ENCODE measurements at places on chromosomes 3 and 15.

DNA sequence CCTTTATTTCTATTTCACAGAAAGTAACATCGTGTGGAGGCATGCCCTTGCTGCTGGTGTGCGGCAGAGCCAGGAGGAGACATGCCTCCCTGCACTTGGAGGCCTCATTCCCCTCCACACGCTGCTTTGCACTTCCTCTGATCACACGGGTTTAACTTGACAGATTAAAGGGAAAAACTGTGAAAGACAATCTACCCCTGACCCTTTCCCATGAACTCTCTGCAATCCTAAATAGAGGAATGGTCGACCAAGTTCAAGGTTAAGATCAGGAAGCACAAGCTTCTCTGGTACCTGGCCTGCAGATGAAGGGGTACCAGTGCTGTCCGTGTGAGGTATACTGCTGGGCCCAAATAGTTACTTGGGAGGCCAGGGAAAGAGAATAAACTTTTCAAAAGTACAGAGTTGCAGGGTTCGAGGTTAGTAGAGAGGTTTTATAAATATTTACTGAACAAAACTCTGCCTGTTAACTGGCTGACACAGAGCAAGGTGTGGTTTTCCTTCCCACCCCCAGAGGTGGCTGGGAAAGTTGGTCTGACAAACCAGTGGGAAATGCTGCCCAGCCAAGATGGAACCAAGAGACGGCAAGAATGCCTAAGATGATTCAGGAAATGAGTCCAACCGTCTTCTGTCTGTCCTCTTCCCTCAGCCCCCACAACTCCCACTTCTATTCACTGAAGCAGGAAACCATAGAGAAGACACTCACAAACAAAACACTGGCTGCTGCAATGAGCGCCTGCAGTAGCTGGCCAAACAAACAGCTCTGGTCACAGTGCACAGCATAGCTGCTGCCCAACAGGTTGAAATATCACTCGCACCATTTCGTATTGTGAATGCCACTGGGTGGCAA is 79.6 kb downstream of the IGF2BP2 start:
- peak; percentile 92 for DNase-seq

GRCh38 chr15:88395241-88395640 is 71.9 kb downstream of the MRPL46 start:
- no peak for DNase-seq

DNA sequence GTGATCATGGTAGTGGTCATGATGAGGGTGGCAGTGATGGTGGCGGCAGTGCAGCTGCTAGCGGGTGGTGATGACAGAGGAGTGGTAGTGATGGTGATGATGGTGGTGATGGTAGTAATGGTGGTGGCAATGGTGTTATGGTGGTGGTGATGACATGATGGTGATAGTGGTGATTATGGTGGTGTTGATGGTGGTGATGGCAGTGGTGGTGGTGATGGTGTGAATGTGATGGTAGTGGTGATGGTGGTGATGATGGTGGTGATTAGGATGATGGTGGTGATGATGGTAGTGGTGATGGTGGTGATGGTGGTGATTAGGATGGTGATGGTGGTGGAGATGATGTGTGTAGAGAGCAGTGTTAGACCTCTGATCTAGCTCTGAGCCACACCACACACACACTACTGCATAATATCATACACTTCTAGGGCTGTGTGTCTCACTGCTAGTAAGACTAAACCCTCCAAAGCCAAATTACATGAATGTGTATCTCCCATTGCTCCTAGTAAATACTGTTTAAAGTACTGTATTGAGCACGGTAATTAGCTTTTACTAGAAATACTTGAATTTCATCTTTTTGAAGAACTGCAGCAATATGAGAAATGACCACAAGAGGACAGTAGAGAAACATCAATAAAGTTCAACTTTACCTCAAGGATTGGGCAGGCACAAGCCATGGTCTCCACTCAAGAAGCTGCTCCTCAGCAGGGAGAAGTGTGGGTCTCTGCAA is 28.8 kb downstream of the TMED3 start:
- peak; percentile 57 for DNase-seq

DNA sequence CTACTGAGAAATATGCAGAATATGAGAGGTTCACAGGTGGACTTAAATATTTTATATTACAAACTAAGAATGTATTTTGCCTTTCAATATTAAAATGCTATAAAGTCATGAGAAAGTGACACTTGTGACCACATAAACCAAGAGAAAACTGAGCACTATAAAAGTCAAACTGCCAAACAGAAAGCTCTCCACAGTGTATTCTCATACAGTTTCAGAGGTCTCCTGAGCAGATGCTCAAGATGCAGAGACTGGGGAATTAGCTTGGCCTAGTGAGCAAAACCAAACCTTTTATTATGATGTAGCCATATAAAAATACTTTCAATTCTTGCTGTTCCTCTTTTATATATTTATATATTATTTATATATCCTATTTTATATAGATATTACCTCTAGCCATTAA is 227.8 kb downstream of the TBC1D5 start:
- no peak for DNase-seq

GRCh38 chr3:28624084-28624483 is 275.5 kb upstream of the AZI2 start:
- no peak for DNase-seq

- no peak for DNase-seq
Observed at GRCh38 chr3:163327086-163327485, 1751.2 kb downstream of the SI start.

- DNase-seq: no peak
Observed at GRCh38 chr3:10647376-10647775, 142.0 kb upstream of the ATP2B2 start.

- DNase-seq: no peak
Observed at GRCh38 chr3:144084929-144085328, 113.3 kb downstream of the DIPK2A start.

DNA sequence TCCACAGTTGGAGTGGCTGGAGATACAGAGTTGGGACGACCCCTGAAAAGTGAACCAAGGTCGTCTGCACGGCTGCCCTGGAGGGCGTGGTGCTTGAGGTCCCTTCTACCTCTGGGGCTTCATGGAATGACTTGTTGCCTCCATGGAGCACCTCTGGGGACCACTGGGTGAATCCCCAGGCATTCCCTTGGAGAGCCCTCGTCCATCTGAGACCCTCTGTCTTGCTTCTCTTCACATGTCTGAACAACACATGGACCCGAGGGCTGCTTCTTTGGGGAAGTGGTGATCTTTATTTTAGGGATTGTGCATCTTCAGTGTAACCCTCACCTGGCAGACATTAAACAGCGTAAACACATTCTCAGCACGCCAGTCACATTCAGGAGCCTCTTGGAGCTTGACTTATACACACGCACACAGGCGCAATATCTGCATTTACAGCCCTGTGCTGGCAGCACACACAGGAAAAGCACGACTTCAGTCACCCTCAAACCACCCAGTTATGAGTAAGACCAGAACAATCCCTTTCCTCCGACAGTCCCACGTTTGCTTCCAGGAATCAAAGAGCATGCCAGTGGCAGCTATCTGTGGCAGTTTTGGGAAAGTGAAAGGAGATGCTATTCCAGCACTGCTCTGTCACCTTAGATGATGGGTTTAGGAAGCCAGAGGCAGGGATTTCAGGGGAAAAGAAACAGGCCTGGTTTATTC is 12.6 kb downstream of the FAM107A start:
- peak; percentile 55 for DNase-seq

DNA sequence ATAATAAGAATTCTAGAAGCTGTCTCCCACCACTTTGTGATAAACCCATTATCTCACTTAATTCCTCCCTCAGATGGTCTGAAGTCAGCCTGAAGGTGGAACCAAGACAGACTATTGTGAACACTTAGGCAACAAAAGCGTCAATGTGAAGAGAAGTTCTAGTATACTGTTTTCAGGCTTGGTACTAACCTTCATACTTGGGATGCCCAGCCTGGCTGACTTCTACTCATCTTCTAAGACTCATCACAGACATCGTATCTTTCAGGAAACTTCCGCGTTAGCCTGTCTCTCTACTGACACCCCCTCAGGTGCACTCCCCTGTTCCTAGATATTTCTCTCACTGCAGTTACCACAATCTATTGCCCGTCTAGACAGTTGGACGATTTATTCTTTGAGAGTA is 201.2 kb downstream of the SATB1 start:
- no peak for DNase-seq

DNA sequence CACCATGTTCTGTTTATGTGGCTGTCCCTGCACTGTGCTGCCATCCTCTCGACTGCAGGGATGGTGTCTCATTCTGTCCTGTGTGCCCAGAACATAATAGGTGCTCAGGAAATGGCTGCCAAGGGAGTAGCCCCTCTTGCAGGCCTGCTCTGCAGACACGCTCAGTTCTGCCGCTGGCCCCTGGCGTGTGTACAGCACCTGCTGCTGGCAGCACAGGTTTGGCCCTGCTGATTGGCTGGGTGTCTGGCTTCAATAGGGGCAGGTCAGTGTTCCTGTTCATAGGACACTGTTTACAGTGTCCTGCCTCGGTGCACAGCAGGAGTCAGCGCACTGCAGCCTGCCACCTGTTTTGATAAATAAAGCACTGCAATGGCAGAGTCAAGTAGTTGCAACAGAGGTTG is 146.9 kb downstream of the DNAJB8 start:
- no peak for DNase-seq

- no peak for DNase-seq
Observed at GRCh38 chr3:13513913-13514517, 33.9 kb downstream of the HDAC11 start.

DNA sequence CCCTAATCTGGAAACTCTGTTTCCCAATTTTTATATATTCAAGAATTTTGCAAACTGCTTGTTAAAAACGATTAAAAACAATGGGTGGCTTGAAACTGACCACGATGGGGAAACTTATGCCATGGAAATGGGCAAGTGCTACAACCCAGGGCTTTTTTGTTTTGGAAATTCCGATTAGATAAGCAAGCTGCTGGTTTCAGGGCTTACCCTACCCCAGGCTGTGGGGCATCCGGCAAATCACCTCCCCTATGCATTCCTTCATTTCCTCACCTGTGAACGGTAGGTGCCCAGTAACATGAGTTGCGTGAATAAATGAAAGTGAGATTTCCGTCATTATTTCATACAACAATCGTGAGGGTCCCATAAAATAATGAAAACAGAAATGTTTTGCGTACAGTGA is 34.3 kb downstream of the ST6GAL1 start:
- DNase-seq: no peak

GRCh38 chr3:197874653-197875052 is 75.3 kb upstream of the RPL35A start:
- DNase-seq: no peak

DNA sequence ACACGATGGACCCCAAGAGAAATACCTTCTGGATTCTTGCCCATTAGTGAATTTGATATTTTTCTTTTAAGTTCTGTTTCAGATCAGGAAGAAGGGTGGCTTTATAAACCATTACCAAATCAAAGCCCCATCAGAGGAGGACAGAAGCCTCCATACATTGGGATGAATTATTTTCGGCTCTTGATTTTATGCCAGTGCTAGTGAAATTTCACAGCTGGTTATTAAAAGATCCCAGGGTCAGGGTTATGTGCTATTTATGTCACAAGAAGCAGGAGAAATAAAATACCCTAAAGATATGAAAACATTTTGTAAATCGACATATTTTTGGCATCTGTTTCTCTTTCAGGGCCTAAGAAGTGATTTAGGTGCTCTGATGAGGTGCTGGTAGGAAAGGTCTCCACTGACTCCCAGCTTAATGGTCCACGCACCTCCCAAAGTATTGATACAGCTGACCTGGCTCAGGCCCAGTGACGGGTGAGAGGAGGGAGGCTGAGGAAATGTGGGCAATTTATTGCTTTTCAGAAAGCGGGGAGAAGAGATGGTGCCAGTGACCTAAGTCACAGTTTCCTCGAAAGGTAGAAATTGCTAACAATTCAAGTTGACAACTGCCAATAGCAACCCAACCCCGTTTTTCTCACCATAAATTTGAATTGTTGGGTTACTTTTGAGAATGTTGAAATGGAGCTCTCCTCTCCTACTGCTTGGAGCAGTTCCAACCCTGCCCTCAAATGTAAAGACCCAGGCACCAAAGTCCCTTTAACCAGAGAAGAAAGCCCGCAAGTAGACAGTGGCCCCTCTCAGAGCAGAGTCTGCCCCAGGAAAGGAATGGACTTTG is 315.6 kb upstream of the NR2E3 start:
- no peak for DNase-seq

DNA sequence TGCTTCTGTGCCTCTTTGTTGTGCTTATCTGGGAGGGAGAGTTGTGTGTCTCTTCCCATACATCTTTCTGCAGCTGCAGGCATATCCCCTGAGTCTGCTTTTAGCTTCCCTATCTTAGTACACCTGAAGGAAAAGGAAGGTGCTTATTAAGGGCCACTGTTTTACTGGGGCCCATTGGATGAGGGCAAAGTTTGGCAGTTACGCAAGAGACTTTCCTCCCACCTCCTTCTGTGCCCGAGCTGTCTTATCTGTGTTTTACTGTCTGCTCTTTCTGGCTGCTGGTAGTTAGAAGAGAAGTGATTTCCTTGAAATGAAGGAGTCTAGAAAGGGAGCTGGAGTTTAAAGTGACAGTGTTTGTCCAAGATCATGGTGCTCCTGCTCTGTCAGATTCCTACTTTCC is 66.5 kb downstream of the GABRG3 start:
- no peak for DNase-seq

DNA sequence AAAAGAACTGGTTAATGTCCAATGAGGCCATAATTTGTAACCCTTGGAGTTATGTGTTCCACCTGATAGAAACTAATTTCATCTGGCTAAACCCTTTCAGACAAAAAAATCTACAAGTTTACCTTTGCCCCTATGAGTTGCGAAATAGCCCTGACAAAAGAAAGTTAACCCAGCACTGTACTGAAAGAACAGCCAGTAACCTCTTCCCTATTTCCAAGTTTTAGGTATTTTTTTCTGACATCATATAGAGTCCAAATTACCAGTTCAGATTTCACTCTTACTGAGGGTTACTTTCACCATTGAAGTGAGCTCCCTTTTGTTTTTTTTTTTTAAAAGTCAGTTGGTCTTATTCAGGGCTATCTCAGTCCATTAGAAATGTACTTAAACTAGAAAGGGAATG is 42.8 kb upstream of the PTPRG start:
- DNase-seq: no peak

- no peak for DNase-seq
Observed at GRCh38 chr15:39030291-39031070, 465.9 kb upstream of the RASGRP1 start.

DNA sequence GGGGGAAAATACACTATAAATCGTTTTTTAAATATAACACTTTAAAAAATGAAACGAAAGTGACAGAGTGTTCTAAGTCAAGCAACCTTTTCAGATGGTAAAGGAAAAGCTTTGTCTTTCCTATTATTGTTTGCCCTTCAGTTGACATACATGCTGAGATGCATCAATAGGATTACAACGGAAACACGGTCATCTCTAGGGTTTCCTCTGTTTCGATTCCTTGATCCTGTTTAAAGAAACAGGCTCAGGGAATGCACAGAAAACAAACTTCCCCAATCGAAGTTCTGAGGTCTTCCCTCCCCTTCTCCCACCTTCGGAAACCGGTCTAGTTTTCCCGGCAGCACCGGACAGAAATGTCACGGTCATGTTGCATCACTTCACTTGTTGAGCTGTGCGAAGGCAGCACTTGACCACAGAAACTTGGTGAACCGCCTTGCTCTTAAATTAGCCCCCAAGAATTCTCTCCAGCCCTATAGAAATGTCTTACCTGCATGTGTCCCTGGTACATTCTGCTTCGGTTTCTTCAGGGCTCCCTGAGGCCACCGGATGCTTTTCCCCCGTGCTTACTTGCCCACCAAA is 556 bp downstream of the PEX5L start:
- DNase-seq: no peak

- no peak for DNase-seq
Observed at GRCh38 chr3:65035246-65035645, 347.4 kb upstream of the ADAMTS9 start.

Data from lung microvascular endothelial cell (primary cell).